Cardiac muscle cell (in vitro differentiated cells and primary cell): ENCODE measurements at places on chromosomes 2 and 18. TPM values are rescaled to one million over a fixed set of nuclear protein-coding genes. Genes with fewer than 3 reads are reported as not detected.

- no peak for DNase-seq
Observed at GRCh38 chr2:172214252-172214651, 111.6 kb upstream of the DLX2 start.

SLC35G4 gene
- polyA plus RNA-seq = not detected in 2 replicates

DNA sequence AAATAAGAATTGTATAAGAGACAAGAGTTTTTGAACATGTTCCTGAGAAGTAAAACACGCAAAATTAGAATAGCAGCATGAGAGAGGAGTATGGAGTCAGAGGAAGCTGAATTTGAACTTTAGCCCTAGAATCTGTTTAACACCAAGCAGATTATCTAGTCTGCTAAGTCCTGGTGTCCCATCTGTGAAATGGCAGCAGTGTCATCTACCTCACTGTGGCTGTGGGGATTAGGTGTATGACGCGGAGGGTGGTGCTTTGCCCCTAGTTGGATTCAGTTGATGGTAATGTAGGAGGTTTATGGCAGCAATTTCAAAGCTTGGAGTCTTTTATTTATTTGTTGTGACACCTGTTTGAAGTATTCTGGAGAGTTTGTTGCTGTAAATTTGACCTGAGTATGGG is 79.2 kb downstream of the ZNF532 start:
- no peak for DNase-seq

TRPM8 gene
- polyA plus RNA-seq = not detected in 2 replicates

COL6A3 gene
- 0.24 and 1.3 TPM in 2 replicates for polyA plus RNA-seq

GALNT13 gene
- polyA plus RNA-seq = 1.3 and 2.2 TPM in 2 replicates

- DNase-seq = peak; percentile 13
Observed at GRCh38 chr2:11314487-11314886, 29.9 kb downstream of the ROCK2 start.

DNA sequence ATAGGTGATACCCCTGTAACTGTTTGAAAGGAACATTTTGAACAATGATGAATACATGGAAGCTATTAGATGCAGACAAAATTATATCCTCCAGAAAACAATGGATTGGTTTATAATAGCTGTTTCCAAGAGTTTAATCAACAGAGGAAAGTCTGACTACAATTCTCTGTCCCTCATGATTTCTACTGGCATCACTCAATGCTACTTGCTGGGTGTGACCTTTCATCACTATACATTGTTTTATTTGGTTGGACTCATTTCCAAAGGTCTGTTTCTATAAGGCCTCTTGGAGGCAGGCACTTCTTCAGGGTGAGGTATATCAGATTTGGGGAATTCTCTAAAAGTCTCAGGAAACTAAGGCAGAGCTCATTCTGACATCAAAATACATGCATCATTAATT is 636.1 kb upstream of the SLC8A1 start:
- no peak for DNase-seq

DNA sequence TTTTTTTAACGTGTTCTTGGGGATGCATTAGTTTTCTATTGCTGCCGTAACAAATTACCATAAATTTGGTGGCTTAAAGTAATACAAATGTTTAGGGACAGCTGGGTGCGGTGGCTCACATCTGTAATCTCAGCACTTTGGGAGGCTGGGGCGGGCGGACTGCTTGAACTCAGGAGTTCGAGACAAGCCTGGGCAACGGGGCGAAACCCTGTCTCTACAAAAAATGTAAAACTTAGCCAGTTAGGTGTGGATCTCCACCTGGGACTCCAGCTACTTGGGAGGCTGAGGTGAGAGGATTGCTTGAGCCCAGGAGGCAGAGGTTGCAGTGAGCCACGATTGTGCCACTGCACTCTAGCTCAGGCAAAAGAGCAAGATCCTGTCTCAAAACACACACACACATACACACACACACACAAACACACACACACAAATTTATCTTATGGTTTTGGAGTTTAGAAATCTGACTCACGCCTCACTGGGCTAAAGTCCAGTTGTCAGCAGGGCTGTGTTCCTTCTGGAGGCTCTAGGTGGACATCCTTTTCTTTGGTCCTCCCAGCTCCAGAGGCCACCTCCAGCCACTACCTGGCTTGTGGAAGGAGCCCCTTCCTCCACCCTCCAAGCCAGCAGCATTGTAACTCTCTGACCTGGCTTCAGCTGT is 76.1 kb downstream of the SEPTIN10 start:
- DNase-seq = no peak

UCN gene
- polyA plus RNA-seq = 3.2 and 5.8 TPM in 2 replicates

MYO3B gene
- not detected in 2 replicates for polyA plus RNA-seq
